ENCODE measurements at places on chromosomes 6 and 20.

- DNase-seq, result no peak
Measured at GRCh38 chr6:164148788-164149187, 734.3 kb downstream of the QKI start.

- no peak for DNase-seq
Measured at GRCh38 chr6:2817903-2818443, 23.7 kb downstream of the SERPINB1 start.

DNA sequence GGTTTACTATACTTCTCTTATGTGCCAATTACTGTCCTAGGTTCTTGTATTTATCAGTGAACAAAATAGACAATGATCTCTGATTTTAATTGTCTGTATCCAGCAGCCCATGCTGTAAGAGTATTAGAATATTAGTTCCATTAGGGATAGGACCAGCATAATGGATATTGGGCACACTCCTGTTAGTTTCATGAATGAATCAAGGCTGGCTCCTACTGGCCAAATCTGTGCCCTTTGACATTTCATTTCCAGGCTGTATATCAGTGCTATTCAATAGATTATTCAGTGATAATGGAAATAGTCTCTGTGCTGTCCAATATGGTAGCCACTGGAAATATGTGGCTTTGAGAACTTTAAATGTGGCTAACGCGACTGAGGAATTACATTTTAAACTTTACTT is 1007.9 kb upstream of the FLRT3 start:
- no peak for DNase-seq

- no peak for DNase-seq
Measured at GRCh38 chr6:11918739-11919605, 93.1 kb upstream of the HIVEP1 start.

- DNase-seq, result no peak
Measured at GRCh38 chr6:42095094-42095493, 44.8 kb downstream of the TAF8 start.

- DNase-seq, result no peak
Measured at GRCh38 chr6:48388044-48388443, 277.0 kb upstream of the PTCHD4 start.

- no peak for DNase-seq
Measured at GRCh38 chr6:18663011-18663410, 275.9 kb downstream of the RNF144B start.

- no peak for DNase-seq
Measured at GRCh38 chr6:91020744-91021143, 433.9 kb upstream of the MAP3K7 start.

- no peak for DNase-seq
Measured at GRCh38 chr6:108175176-108175591, 9.4 kb downstream of the NR2E1 start.

DNA sequence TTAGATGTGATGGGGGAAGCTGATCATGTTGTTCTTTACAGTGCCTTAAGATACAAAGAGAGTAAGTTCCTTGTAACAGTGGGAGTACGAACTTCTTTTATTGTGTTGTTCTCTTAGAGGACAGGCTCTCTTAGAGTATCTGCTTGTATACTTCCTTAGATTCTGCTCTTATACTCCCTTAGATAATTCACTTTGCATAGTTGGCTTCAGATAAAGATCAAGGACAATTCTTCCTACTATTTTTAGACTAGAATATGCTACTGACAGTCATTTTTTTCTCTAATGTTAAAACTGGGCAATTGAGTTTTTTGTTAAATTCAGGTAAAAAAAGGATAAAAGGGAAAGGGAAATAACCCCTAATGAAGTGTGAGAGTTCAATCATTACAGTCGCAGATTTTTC is 138.7 kb downstream of the MYB start:
- no peak for DNase-seq

DNA sequence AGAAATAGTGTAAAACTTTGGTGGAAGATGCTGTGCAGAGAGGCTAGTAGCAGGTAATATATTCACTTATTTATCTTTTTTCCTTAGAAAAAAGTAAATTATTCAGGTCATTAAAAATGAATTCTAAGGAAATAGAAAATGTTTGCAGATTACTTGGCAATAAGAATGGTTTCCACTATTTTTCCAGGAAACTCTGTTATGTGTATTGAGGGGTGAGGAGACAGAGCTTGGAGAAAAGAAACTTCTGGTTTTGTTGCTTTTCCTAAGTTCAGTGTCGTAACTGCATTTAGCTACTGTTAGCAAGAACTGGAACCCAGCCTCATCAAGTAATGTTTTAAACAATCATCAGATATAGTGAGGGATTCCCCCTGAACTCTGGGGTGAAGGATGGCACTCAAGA is 79.2 kb upstream of the SMLR1 start:
- DNase-seq, result no peak

DNA sequence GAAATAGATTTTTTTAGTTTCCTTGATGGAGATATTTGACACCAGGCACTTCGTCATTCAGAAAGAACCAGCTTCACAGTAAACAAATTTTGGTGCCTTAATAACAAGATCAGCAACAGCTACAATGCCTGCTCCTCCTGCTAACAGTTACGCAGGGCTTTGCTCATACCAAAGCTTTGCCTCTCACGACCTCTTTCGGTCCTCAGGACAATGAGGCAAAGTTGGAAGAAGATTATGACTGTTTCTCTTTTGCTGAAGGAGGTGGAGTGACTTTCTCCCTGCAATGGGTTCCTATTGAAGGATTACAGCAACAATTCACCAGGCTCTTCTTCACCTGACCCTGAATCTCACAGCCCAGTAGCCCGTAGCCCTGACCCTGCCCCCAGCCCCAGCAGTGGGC is 440.1 kb downstream of the PREX1 start:
- peak; percentile 23 for DNase-seq

- peak; percentile 42 for DNase-seq
Measured at GRCh38 chr6:132734694-132735236, 20.9 kb upstream of the VNN1 start.

- DNase-seq, result no peak
Measured at GRCh38 chr20:20206788-20207187, 154.5 kb downstream of the CFAP61 start.

GRCh38 chr20:54208548-54209176 is 775 bp downstream of the PFDN4 start:
- DNase-seq, result no peak

- no peak for DNase-seq
Measured at GRCh38 chr6:161366301-161366923, 92.6 kb upstream of the AGPAT4 start.

GRCh38 chr6:38476141-38476540 is 163.6 kb downstream of the BTBD9 start:
- no peak for DNase-seq

GRCh38 chr6:12173181-12173580 is 117.0 kb upstream of the EDN1 start:
- DNase-seq, result no peak

GRCh38 chr6:148559848-148560433 is 186.9 kb upstream of the UST start:
- DNase-seq, result peak; percentile 68

GRCh38 chr6:126064748-126065401 is 78.5 kb downstream of the TRMT11 start:
- no peak for DNase-seq

DNA sequence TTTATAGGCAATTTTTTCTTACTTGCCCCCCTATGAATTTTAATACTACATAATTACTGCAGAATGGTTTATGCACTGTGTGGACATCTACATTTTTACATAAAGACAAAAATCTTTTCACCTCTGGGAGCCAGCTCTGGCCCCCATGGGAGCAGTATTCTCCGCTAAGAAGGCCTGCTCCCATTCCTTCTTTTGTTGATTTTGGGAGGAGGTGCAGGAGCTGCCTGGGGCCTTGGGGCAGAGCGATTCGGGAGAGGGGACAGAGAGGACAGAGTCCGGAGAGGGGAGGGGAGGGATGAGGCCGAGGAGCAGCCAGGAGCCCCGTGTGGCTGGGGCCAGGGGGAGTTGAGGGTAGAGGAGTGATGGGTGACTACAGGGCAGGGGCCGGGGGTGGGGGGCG is 452.0 kb downstream of the PREX1 start:
- no peak for DNase-seq

- DNase-seq, result peak; percentile 43
Measured at GRCh38 chr6:579339-579738, 77.6 kb downstream of the HUS1B start.

GRCh38 chr20:58495623-58496428 is 19.4 kb downstream of the APCDD1L start:
- no peak for DNase-seq

DNA sequence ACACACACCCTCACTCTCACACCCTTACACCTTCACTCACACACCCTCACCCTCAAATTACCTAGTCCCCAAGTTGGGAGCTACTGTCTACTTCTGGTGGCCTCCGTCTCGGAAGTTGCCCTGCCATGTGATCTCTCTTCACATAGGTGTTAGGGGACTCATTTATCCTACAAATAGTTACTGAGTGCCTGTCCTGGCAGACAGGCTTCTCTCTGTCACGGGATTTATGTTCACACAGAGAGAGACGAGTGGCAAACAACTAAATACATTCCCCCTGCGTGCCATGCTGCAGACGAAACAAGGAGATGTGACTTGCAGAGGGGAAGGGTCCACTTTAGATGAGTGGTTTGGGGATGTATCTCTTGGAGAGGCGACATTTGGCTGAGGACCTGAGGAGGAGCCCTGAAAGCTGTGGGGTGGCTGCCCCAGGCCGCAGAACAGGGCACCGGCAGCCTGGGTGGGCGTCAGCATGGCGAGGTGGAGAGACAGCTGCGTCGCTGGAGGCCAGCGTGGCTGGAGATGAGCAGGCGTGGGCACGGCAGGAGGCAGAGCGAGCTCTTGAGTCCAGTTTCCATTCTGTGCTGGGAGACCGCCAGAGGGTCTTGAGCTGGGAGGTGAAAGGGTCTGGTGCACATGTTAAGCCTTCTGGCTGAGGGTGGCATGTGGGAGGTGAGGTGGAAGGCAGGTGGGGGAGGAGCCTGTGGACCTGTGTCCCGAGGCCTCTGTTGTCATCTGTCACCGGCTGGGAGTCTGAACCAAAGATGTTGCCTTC is 17.2 kb downstream of the DYNLT1 start:
- DNase-seq, result no peak

DNA sequence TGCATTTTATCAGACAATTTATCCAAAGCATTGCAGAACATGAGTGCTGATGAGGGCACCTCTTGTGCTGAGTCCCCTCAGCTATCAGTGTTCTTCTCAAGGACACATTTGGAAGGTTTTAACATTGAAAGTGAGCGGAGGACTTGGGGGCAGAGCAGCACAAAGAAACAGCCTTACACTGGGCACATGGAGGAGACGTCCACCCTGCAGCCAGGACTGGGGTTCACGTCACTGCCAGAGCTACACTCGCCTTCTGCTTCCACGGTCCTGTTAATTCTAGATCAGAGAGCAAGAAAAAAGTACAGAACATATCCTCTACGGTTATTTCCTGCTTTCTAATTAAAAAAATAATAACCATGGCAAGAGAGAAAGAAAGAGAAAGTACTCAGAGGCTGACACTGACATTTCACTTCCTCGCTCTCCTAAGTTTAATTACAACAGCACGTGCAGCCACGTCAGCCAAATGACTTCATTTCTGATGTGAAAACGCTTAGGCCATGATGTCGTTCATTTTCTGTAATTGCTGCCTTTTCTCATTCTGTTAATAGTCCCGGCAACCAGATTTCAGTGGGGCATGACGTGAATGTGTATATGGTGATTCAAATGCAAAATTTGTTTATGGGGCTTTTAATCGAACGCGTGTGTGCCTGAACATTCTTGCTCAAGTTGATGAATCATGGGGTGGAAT is 5.1 kb downstream of the PRND start:
- DNase-seq, result no peak

- DNase-seq, result no peak
Measured at GRCh38 chr6:158174514-158174913, 6.4 kb downstream of the GTF2H5 start.

DNA sequence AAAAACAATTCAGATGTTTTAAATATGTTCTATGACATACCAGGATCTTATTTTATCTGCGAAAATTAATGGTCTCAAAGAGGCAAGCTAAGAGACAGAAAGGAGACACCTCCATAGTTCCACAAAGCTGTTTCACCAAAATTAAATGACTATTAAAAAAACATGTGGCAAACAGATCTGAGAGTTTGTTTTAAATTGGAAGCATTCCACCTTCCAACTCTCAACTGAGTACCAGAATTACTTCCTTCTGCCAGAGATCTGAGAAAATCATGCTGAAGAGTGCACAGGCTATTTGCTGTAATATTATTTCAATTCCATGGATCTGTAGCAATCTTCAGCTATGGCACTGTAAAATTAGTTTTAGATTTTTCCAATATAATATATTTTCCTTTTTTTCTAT is 669.5 kb upstream of the MARCKS start:
- no peak for DNase-seq

DNA sequence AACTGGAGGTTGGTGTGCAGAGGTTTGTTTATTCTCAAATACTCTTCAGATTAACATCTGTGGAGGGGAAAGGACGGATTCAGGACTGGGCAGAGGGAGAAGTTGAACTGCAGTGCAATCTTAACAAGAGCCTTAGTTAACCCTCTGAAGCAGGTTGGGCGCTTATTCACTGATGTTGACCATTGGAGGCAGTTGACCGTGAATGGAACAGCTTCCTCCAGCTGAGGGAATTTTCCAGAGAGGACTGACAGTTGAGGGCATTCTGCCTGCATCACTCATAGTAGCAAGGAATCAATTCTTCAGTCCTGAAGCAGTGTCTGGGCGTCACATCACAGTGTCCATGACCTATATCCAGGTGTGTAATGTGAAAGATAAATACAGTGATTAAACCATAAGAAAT is 80.9 kb downstream of the PLCB4 start:
- no peak for DNase-seq

GRCh38 chr6:135163440-135163738 is 17.7 kb upstream of the MYB start:
- no peak for DNase-seq

- peak; percentile 9 for DNase-seq
Measured at GRCh38 chr6:5125152-5126006, 40.2 kb downstream of the PPP1R3G start.

GRCh38 chr6:14569394-14569793 is 451.8 kb downstream of the CD83 start:
- DNase-seq, result no peak

DNA sequence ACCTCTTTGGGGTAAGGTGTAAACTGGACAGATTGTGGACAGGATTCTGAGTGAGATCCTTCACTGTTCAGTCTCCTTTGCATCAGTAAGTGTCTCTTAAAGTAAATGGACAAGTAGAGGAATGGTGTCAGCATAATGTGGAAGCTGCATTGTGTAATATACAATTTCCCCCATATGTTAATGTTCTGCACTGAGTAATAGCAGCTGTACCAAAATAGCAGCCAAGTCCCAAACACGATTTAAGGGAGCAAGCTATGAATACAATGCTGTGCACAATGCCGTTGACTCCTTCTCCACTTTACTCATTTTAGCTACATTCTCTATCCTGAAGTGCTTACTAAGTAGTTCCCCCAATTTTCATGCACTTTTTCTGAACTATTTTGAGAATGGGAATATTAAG is 21.1 kb upstream of the TRIM26 start:
- no peak for DNase-seq
